Activated naive CD4-positive, alpha-beta T cell (primary cell): ENCODE measurements at places on chromosomes 6 and 20.
A peak's percentile ranks its signal among the peaks of the same experiment; 100 is the strongest.

GRCh38 chr6:149503872-149504271, 19.1 kb upstream of the ZC3H12D start:
- DNase-seq: no peak

- DNase-seq: peak; percentile 4
Measured at GRCh38 chr20:51800060-51800871, 2.1 kb downstream of the SALL4 start.

DNA sequence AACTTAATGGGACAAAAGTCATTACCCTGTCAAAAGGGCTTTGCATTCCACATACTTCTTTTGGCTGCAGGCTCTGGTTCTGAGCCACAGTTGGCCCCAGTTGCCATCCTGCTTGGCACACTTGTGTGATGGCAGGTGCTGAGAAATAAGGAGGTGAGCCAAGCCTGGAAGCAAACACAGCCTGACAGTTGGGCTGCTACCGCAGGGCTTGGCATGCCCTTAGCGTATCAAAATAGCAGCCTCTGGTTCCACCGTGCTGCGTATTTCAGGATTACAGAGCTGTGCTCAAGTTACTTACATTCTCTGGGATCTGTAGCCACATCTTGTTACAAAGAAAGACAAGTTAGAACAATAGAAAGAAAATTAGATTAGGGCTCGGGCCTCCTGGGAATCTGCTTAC, 11.1 kb downstream of the MTHFD1L start:
- no peak for DNase-seq

DNA sequence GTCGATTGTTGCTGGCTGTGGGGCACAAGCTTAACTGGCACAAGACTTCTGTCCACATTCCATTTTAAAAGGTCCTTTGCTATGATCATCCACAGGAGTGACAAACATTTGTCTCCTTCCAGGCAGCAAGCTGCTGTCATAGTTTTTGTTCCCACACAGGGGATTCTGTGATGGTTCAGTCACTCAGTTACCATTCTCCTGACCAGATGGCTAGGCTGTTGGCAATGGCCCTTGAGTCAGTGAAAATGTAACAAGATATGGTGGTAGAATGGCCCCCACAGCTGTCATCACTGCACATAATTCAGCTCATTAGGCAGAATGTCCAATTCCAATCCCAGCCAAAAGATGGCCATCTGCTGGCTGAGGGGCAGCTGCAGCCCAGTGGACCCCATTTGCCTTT, 13.7 kb downstream of the BPIFA1 start:
- no peak for DNase-seq

DNA sequence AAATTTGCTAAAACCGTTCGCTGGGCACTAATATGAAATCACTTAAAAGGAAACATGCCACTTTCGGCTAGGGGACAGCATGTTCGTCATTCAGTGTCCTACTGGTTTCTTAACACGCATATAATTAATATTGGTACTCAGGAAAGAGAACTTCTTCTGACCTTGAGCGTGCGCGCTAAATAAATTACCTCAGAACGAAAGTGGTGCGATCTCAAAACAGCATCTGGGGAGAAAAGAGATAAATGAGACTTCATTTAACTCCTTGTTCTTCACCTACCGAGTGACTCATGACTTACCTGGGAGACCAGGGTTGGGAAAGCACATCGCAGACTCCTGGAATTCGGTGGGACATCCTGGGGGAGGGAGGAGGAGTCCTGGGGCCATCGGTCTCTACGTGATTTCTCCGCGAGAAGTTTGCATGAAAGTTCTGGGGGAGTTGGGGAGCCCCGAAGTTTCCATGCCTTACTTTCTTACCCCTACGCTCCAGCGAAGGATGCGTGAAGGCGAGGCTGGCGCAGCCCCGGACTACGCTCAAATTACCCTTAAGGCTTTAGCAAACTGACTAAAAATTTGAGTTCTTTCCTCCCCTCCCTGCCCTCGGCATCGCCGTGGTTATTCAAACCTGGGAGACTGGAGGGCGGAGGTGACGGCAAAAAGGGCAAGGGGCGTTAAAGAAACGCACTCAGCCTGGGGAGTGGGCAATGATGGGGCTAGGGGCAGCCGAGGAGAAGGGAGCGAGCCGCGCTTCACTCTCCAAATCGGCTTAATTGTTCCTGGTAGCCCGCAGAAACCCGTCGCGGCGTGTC, 1.1 kb upstream of the BEND6 start:
- DNase-seq: no peak

GRCh38 chr6:149961728-149962425, 1.9 kb upstream of the ULBP1 start:
- no peak for DNase-seq

GRCh38 chr20:57139342-57140093, 126.9 kb downstream of the BMP7 start:
- DNase-seq: no peak

DNA sequence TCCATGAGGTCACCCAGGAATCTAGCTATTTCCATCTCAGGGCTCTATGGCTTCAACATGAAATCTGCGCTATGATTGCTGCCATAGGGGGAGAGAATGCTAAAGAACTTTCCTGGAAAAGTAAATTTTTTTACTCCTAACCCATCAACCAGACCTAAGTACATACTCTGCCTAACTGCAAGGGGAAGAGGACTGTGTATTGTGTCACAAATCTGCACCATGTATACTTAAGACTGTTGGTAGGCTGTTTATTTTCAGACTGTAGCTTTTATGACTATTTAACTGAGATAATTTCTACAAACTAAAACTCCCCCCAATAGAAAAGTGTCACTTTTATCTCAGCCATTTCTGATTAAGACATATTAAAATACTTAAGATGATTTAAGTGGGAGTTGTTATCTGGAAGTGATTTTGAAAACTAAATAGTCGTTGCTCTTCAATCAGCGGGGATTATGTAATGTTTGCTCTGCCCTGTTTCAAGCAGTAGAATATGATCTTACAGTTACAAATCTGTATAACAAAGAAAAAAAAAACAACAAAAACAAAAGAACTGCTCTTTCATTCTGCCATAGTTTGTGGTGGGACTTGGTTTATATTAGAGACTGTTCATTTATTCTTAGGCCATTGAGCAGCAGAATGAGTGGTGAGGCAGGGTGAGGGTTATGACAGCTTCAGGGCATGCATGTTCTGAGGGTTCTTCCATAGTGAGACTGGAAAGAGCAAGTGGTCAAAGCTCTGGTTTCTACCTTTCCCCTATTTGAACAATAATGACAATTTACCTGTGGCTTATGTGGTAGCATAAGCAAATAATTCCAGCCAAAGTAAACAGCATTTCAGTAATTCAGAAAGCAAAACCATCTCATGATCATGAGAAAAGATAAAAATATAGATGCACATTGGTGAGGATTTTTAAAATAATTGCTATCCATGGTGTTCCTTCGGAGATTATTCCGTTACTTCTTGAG, 126.3 kb upstream of the CEP162 start:
- no peak for DNase-seq

DNA sequence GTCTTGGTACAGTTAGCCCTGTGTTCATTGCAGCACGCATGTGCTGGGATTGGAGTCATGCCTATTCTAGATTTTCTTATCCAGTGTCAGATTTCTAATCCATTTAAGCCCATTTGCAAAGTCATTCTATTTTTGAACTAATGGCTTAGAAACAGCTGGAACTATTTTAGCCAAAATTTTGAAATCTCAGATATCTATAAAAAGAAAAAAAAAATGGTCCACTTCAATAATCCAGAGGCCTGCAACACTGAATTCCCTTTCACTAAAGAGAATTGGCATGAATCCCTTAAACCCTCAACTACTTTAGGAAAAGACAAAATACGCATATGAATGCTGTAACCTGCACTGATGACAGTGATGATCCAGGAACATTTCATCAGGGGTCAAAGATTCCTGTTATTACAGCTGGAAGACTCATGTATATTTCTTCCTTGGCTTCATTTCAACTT, 1.5 kb downstream of the COL21A1 start:
- no peak for DNase-seq

DNA sequence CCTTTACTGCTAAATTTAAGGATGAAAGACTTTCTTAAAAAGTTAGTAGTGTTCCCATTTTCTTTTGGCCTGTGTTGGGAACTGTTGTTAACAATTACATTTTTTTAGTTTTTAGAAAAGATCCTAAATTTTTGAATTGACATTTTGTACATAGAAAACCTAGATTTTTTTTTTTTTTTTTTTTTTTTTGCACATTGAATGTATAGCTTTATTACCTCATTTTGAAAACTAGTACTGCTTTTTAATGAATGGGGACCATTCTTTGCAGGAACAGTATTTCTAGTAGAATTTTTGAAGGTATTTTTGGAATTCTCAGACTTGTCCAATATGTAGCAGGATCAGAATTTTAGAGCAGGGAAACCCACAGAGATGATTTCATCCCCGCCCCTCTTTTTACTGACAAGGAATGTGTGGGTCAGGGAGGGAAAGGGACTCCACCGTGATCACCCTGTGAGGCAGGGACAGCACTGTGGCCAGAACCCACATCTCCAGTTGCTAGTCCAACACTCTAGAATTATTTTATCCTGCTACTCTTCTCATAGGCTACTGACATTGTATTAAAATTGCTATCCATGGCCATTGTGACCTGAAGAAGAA, 154.4 kb upstream of the SUPT3H start:
- DNase-seq: no peak

DNA sequence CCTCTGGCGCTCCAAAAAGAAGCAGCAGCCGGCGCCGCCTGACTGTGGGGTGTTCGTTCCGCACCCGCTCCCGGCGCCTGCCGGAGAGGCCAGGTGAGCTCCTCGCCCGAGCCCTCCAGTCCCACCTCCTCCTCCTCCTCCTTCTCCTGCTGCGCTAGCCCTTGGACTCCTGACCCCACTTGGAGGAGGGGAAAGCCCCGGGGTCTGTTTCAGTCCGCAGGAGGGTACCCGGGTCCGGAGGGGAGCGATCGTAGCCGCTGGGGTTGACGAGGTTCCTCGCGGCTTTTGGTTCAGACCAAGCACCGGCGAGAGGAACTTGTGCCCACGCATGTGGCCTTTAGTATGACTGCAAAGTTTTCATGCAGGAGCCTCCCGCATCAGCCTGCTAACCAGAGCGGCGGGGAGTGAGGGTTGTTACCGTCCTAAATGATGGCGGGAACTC, 493 bp downstream of the CRYBG1 start:
- DNase-seq: peak; percentile 23

DNA sequence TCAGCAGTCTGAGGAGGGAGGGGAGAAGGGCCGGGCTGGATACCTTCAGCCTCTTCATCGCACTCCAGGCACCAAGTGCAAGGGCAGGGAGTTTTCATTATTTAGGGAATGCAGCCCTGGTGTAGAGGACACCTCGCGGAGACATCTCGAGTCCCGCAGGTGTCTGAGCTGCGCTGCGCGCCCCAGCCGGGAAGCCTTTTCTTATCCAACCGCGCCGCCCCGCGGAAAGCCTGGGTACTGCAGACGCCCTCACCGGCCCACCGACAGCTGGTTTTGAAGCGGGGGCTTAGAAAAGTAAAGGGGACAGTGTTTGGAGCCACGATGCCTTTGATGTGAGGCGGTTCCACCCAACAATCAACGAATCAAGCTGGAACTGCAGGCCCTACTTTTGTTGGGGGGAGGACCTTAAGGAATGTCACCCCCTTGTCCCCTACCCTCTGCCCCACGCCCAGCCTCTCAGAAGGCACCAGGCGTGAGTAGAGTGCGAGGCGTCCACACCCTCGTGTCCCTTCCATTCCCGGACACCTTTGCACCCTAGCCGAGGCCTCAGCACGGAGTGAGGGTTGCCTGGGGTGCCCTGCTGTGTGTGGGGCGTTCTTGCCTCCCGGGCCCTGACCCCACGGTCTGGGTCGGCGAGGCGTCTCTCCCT, 8.6 kb downstream of the NKX2-2 start:
- DNase-seq: peak; percentile 77

GRCh38 chr6:44976677-44977641, 351.2 kb upstream of the RUNX2 start:
- DNase-seq: no peak

- DNase-seq: no peak
Measured at GRCh38 chr20:3358676-3359340, 48.7 kb downstream of the DNAAF9 start.

DNA sequence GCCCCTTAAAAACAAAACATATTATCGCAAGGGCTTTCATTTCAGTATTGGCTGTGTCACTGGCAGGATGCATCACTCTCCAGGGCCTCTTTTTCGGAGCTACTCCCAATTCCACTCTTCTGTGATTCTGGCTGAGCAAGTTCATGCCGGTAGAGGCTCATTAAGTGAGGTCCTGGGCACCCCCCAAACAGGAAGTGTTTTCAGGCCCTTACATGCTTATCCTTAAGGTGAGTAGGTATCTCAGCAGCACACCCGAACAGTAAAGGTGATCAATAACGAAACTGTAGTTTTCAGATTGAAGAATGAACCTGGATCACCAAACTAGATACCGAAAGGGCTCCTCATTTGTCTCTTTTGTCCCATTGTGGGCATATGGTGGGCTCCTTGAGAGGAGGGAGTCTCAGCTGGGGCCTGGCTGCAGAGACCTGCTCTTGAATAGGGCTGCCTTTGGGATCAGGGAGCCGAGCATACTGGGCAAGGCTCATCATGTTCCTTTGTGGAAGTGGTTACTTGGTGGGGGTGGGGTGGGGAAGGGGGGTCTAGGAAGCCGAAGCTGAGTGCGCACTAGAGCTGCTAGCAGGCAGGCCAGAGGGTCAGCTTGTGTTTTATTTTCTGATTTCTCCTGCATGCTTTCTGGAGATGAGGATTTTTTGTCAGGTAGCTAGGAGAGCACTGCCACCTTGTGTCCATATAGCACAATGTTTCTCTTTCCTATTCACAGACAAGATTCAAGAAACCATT, 65.2 kb downstream of the CDS2 start:
- no peak for DNase-seq

DNA sequence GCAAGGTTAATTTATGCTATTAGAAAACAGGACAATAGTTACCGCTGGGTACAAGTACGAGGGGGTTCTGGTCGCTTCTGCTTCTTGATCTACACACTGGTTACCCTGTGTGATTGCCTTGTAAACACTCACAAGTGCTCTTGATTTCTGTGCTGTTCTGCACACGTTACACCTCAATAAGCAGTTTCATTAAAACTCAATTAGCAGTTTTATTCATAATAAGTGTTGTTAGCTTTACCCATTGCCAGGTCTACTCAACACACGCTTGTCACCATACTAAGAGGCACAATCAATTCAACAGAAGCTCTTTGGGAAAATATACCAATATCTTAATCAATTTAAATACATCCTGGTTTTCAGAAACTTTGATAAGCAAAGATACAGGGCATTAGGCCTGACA, 20.4 kb downstream of the BMP7 start:
- DNase-seq: no peak

DNA sequence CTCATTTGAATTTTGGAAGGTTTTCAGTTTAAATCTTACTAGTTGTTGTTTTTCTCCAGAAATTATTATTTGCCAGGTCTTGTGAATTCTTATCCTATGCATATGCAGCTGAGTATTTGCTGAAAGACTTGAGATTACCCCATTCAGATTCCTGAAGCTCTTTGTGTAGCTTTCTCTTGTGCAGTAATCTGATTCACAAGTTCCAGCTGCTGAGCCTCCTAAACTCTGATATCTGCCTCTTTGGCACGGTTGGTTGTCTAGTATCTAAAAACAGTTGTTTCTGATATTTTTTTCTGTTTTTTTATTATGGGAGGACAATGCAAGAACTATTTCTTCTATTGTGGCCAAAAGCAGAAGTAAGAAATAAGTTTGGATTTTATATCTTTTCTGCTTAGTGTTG, 863.9 kb upstream of the MANEA start:
- DNase-seq: no peak
